ENCODE measurements at places on chromosomes 1 and 21.

GRCh38 chr1:24717887-24718650 is 27.2 kb upstream of the CLIC4 start:
- DNase-seq = no peak

- no peak for DNase-seq
Measured at GRCh38 chr1:231964241-231964640, 337.7 kb downstream of the DISC1 start.

GRCh38 chr1:55827350-55827749 is 612.2 kb upstream of the USP24 start:
- peak; percentile 69 for DNase-seq

DNA sequence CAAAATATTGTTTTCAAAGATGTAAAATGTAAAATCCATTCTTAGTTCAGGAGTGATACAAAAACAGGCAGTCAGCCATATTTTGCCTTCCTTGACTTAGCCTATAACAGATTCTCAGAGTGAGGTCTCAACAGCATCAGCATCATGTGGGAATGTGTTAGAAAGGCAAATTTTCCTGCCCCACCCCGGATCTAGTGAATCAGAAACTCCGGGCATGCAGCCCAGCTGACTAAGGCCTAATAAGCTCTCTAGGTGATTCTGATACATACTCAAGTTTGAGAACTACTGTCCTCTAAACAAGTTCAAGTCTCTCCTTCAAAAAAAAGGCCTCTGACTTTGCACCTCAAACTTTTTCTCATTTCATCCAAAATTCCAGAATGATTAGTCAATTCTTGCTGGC is 46.9 kb upstream of the PRRC2C start:
- peak; percentile 73 for DNase-seq

DNA sequence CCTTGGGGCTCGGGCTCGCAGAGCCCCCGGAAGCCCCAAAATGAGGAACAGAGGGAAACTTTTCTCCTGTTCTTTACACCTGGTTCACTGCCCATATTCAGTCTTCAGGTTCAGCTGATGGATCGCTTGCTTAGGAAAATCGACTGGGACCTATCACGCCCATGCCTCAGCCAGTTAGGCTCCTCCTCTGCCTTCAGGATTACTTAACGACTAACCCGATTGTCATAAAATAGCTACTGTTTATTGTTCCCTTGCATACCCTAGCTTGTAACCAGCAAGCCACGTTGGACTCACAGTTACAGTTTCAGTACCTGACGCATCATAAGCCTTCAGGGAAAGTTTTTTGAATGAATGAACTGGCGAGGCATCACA is 692 bp downstream of the TARDBP start:
- no peak for DNase-seq

GRCh38 chr1:84959294-84959693 is 37.6 kb downstream of the MCOLN2 start:
- DNase-seq = no peak

DNA sequence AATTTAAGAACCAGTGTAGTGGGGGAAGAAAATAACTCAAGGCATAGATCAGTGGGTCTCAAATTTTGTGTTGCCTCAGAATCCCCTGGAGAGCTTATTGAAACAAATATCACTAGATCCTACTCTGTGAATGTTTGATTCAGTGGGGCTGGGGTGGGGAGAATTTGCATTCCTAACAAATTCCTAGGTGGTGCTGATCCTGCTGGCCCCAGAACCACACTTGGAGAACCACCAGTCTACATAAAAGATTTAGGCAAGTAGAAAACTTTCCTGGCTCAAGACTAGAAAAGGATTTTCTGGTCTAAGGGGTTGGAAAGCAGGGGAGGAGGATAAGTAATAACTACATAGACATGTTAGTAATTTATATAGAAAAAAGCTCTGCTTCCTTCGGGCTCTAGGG is 34.1 kb upstream of the C1orf21 start:
- no peak for DNase-seq

DNA sequence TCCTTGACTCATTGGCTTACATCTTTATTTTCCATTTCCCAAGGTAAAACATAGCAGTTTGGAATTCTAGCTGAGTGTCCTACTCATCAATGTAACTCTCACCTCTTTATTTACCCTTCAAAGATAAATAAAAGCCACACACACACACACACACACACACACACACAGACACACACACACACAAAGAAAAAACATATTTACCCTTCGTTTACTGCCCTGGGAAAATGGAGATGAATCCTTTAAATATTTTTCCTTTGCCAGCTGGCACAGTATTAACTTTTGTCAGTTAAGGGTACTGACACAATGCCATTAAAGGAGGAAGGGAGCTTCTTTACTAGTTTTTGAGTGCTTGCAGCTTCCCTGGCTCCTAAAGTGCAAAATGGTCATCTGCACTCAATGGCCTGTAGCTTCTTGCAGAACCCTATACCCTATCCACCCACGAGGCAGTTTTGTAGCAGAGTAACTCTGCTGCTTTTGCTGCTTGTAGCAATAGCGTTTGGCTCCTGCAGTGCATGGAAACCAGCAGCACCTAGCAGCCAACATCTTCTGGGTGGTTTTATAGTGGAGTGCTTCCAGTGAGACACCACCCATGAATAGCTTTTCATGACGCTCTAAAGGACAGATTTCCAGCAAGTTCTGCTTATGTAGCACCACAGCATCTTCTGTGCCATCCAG is 103.7 kb downstream of the HS2ST1 start:
- no peak for DNase-seq

DNA sequence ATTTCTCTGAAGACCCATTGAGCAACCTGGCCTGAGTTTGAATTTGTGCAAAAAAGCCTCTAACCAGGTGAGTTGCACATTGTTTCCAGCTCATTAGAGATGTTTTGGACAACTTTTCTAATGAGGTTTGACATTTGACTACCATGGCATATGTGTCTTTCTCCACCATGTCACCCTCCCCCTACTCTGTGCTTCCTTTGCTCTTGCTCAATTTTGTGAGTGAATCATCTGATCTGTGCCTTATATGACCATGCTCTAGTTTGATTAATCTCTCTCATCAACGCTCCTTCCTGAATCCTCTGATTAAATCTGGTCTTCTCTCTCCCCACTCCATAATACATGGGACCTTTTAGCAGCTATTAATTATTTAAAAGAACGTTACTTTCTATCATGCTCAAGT is 144.8 kb upstream of the SAMSN1 start:
- no peak for DNase-seq

- no peak for DNase-seq
Measured at GRCh38 chr1:182630586-182630985, 26.4 kb upstream of the RGS16 start.

DNA sequence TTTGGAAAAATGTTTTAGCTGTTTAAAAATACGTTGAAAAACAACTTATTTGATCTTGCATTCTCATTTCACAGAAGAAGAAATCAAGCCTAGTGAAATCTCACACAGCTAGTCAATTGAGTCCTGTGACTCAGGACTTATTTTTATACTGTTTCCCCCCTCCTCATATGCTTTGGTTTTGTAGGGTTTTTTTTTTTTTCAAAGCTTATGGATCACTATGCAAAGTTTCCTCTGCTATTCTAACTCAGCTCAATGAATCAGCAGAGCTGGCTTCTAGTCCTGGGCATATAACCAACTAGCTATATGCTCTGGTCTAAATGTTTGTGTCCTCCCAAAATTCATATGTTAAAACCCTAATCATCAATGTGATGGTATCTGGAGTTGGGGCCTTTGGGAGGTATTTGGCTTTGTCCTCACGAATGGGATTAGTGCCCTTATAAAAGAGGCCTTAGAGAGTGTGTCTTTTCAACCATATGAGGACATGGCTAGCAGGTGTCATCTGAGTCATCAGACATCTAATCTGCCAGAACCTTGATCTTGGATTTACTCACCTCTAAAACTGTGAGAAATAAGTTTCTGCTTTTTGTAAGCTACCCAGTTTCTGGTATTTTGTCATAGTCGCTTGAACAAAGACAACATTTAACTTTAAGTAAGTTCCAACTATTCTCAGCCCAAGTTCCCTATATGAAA is 317.2 kb upstream of the C1orf87 start:
- no peak for DNase-seq

DNA sequence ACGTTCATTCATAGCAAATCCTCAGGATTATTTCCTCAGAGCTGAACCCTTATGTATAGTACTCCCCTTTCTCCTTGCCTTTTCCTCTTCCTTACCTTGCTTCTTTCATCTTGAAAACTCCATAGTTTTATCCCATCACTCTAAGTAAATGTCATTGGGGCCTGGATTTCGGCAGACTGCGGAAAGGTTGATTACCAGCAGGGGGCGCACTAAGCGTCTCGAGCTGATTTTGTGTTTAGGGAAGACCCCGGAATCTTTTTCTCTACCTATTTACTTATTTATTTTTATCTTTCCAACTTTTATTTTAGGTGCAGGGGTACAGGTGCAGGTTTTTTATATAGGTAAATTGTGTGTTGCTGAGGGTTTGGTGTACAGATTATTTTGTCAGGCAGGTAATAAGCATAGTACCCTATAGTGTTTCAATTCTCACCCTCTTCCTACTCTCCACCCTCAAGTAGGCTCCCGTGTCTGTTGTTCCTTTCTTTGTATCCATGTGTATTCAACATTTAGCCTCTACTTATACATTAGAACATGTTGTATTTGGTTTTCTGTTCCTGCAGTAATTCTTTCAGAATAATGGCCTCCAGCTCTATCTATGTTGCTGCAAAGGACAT is 11.4 kb upstream of the MTARC1 start:
- DNase-seq = no peak

DNA sequence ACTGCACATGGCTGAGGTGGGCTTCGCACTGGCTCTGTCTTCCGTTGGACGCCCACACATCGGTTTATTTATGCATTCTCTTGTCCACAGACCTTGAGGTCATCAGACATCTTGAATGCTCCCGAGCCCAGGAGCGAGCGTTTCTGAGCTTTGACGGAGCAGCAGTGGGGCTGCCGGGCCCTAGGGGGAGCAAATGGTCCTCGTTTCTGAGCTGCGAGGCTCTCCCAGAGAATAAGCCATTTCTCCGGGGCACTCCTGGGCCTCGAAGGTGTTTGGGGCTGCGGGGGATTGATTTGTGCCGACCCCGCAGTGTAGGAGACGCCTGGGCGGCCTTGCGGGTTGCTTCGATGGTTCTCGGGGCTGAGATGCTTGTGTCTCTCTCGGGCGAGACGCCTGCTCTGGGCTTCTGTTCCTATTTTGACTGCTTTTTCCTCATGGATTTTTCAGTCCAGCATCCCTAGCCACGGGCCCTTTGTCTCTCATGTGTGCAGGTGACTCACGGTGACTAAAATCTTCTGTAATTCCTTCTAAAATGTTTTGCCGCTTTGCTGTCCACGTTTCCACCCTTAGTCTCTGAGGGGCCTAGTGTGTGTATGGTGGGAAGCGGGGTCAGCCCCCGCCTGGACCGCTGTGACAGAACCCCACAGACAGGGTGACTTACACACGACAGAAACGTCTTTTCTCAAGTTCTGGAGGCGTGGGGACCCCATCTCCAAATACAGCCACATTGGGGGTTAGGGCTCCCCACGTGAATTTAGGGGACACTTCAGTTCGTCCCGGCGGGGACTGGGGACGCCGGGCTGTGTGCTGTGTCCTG is 62.1 kb downstream of the FAAP20 start:
- DNase-seq = peak; percentile 69

DNA sequence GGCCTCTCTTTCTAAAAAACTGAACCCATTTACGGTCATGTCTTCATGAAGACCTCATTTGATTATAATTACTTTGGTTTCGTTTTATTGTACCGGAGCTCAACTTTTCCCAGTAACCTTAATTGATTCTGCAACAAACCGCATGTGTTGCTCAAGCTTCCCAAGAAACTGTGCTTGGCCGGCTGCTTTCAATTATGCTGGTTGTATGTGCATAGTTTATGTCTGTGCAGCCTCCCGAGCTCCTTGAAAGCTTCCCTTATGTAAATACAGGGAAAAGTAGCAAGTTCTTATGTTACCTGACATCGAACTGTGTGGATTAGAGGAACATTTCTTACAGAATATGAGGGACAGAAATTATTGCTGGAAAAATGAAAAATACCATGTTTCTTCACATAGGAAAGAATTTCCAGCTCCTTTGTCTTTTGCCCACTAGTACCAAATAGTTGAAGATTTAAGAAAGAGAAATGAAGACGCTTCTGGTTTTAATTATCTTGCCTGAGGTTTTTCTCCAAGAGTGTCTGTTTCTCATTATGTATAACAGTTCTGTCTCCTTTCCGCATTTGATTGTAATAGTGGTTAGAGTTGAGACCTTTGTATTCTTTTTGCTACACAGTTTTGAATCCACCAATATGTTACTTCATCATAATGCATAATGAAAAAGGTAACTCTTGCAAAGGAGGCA is 2.1 kb downstream of the VCAM1 start:
- peak; percentile 72 for DNase-seq

GRCh38 chr1:204600968-204601367 is 84.6 kb downstream of the LRRN2 start:
- DNase-seq = no peak

- no peak for DNase-seq
Measured at GRCh38 chr1:221759436-221759835, 17.5 kb upstream of the DUSP10 start.

DNA sequence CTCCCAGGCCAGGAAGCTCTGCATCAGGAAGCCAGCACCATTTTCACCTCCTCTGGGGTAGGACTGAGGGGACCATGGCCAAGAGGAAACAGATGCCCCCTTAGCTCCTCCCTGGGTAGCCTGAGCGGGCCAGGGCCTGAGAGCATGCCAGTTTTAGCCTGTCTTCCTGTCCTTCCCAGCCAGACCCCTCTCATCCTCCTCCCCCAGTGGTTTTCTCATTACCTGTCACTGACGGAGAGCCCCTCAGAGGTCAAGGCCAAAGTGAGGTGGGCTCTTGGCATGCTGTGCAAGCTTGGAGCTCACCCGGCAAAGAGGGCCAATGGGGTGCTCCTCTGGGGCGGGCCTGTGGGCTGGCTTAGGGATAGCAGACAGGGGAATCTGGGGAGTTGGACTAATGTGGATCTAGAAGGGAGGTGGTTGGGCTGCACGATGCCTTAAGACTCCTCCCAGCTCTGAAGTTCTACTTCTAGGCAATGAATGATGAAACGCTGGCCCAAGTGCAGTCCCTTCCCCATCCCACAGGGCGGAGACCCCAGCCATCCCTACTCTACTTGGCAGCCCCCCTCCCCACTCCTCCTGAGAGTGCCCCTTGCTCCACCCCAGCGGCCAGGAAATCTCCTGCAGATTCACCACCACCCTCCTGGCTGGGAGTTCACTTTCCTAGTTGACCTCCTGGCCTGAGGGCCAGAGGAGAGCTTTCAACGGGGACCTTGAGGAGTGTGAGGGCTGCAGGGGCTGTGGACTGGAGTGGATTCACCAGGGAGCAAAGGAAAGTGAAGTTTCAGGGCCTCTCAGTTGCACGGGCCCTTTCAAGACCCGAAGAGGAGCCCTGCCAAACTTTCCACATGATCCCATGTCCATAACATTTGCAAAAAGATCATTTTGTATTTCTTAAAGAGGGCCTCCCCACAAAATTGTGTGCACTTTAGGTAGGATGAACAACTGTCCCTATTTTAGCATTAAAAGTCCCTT is 9.4 kb upstream of the LMNA start:
- DNase-seq = no peak
